NCI-H1105 treated with DMSO at 0.1 percent for 48 hours (cell line): ENCODE measurements at places on chromosomes 1 and 21.

- DNase-seq = no peak
Measured at GRCh38 chr1:205585835-205586785, 45.7 kb downstream of the ELK4 start.

DNA sequence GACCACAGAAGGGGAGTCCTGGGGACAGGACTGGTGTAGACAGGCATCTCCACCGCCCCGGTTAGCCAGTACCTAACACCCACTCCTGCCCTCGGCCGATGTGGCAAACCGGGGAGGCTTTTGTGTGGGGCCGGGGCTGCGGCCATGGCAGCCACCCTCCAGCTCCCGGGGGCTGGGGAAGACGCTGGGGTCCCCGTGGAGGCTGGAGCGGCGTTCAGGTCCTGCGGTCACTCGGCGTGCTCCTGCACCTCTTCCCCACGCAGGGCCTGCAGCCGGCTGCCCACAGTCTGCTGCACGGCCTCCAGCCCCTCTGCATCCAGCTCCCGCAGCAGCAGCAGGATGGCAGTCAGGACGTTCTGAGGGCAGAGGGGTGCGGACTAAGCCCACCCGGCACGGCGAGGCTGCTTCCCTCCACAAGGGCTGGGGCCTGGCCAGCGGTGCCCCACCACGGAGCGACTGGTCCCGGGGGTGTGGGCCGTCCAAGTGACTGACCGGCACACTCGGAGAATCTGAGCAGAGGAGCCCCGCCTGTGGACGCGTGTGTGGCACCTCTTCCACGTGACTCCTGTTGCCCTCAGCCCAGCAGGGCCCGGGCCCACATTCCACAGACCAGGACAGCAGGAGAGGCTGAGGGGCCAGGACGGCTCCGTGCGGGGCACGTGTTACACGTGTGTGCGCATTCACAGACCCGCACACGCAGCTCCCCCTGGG is 9.1 kb downstream of the CFAP410 start:
- DNase-seq = no peak

- no peak for DNase-seq
Measured at GRCh38 chr21:38297871-38298270, 41.1 kb downstream of the KCNJ15 start.

GRCh38 chr21:44618504-44618903 is 6.6 kb downstream of the KRTAP10-8 start:
- DNase-seq = no peak

GRCh38 chr1:41315146-41315822 is 46.0 kb upstream of the FOXO6 start:
- DNase-seq = peak; percentile 82

- no peak for DNase-seq
Measured at GRCh38 chr1:235586413-235586812, 63.2 kb downstream of the GNG4 start.

DNA sequence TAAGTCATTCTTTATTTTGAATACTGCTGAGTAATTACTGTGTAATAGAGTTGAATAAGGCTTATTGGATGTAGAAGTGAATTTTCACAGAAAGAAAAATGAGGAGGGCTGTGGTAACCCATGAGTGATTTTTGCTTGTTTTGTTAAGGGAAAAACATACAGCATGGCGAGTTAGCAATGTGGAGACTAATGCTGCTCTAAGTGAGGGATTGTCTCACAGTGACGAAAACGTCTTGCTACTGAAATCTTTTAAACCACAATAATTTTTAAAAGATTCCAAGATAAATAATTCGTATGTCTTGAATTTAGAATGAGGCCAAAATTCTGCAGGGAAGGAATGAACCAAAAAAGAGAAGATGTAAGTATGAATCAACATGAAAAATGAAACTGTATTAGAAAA is 16.2 kb upstream of the PLA2G4A start:
- DNase-seq = no peak

DNA sequence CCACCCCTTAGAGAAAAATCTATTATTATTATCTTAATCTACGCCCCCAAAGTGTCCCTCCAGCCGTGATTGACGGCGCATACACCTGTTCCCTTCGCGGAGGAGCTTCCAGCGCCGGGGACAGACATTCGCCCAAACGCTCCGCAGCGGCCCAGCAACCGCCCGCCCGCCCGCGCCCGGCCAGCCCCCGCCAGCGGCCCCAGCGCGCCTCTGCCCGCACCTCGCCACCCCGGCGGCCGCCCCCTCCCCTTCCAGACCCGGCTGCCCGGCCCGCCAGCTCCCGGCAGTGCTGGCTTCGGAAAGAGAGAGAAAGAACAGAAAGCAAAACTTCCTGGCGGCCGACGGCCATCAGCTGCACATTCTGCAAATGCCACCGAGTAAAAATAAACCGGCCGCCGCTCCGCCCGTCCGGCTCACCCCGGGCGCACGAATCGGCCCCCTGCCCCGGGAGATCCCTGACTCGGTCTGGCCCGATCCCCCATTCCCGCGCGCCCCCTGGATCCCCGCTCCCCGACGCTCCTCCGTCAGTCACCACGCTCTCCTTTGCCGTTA is 1.6 kb downstream of the CASZ1 start:
- DNase-seq = peak; percentile 42
